ENCODE measurements at places on chromosomes 6 and 20. TPM values are rescaled to one million over a fixed set of nuclear protein-coding genes. Genes with fewer than 3 reads are reported as not detected.
A peak's percentile ranks its signal among the peaks of the same experiment; 100 is the strongest.

Gene PSORS1C2
- not detected for total RNA-seq

DNA sequence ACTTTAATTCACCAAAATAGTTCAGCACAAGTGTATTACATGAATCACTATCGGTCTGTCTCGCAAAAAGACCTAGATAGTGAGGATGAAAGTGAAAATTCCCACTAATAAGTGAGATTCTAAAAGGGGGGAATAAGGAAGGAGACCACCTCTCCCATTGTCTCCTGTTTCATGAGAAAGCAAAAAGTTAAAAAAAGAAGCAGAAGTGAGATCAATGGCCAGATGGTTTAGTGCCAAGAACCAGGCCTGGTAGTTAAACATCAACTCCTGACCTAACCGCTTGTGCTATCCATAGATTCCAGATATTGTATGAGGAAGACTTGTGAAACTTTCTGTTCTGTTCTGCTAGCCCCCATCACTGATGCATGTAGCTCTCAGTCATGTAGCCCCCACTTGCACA lies 293.0 kb downstream of the RNGTT start:
- no peak overlapping the region for H3K4me3 ChIP-seq
- H3K27ac ChIP-seq: no peak overlapping the region
- DNase-seq: no peak
- H3K27me3 ChIP-seq: no peaks in the 10 kb centered on the region

GRCh38 chr6:148492654-148493290 lies 150.1 kb downstream of the SASH1 start:
- no peak overlapping the region for H3K27ac ChIP-seq
- H3K27me3 ChIP-seq: no peaks in the 10 kb centered on the region
- H3K4me3 ChIP-seq: no peak overlapping the region
- peaks cover 5% of the 10 kb centered on the region for H3K4me1 ChIP-seq

Gene C20orf96
- total RNA-seq: 12.6 TPM

DNA sequence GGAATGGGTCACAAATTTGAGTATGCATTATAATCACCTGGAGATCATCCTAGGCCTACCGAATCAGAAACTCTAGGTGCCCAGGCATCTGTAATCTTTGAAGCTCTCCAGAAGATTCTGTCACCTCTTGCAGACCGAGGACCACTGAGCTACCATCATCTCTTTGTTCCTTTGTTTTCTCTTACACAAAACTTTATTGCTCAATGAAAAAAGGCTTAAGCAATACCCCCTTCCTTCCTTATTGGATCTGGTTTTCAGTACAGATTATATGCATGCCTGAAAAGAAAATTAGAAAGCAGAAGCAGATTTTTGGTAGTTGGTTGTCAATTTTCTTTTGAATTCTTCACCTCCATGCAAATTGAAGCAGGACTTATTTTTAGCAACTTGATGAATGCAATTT lies 31.3 kb downstream of the STX11 start:
- H3K4me1 ChIP-seq: no peaks in the 10 kb centered on the region
- H3K27ac ChIP-seq: no peak overlapping the region
- H3K4me3 ChIP-seq: no peak overlapping the region
- H3K36me3 ChIP-seq: no peaks in the 10 kb centered on the region
- DNase-seq: no peak

DNA sequence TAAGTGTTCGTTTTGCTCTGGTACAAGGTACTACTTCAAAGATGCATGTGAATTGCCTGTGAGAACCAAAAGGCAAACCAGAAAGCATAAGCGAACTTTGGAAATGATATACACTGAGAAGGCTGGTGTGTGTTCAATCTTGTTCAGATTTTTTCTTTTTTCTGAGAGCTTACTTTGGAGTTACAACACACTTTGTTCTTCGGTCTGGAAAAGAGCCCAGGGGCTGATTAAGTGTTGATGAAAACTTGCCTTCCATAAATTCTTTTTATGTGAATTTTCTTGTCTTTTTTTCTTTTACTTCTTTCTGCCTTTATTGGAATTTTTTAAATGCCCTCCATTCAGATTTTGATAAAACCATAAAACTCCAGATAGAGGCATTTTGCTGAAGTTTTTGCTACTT lies 395.1 kb upstream of the SASH1 start:
- H3K4me1 ChIP-seq: no peaks in the 10 kb centered on the region
- no peak overlapping the region for H3K4me3 ChIP-seq
- H3K27ac ChIP-seq: no peak overlapping the region
- H3K36me3 ChIP-seq: peaks cover 8% of the 10 kb centered on the region
- no peak for DNase-seq
- H3K27me3 ChIP-seq: peaks cover 9% of the 10 kb centered on the region

GRCh38 chr20:47487175-47487917 lies 14.3 kb upstream of the NCOA3 start:
- H3K27ac ChIP-seq: peak overlapping the region; percentile 90
- no peaks in the 10 kb centered on the region for H3K27me3 ChIP-seq
- H3K4me3 ChIP-seq: peak overlapping the region; percentile 35

Gene PTPRK
- total RNA-seq: 63.4 TPM

Gene REM1
- not detected for total RNA-seq

Gene ADTRP
- total RNA-seq: 1.4 TPM

Gene TPX2
- 45.0 TPM for total RNA-seq

DNA sequence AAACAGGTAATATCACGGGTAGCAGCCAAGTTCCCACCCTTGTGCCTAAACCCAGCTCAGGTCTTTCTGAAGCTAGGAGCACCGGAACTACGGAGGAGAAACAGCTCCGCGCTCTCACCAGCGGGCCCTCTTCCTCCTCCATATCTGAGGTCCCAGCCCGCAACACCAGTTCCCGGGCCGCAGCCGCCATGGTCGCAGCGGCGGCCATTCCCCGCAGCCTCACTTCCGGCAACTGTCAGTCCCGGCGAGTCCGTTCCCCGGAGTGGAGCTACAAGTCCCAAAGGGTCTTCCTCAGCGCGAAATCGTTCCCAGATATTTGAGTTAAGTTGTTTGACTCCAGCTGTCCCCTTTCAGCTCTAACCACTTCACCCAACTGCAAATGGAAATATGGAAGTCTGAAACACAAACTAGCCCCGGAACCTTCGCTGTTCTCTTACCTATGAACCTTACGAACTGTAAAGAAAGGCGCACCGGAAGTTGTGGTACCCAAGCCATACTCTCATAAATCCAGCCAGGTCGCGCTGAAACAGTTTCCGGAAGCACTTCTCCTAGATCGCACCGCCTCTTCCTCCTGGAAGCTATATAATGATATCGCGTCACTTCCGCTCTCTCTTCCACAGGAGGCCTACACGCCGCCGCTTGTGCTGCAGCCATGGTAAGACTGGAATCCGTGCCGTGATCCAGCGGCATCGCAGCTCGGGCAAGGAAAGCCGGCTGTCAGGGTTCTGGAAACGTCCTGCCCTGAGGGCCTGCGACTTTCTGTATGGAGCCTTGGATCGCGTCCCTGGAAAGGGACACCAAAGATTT lies at the start of the genes RPS18 and VPS52:
RPS18 (plus strand) TSS at position 608 of the 807 bp plus-strand sequence; CDS start at position 653, 45 bp downstream.
VPS52 (minus strand) TSS at position 409 of the 807 bp plus-strand sequence; CDS start at position 208, 201 bp downstream.
- H3K4me1 ChIP-seq: peaks cover 45% of the 10 kb centered on the region
- H3K27me3 ChIP-seq: no peaks in the 10 kb centered on the region
- peak within 1 kb of the TSS; percentile 100 for H3K27ac ChIP-seq
- H3K36me3 ChIP-seq: peaks cover 39% of the 10 kb centered on the region
- H3K4me3 ChIP-seq: peak within 1 kb of the TSS; percentile 98

GRCh38 chr6:49841424-49841823 lies 24.9 kb downstream of the CRISP1 start:
- H3K4me3 ChIP-seq: no peak overlapping the region
- H3K27ac ChIP-seq: no peak overlapping the region
- no peaks in the 10 kb centered on the region for H3K36me3 ChIP-seq
- no peaks in the 10 kb centered on the region for H3K27me3 ChIP-seq

DNA sequence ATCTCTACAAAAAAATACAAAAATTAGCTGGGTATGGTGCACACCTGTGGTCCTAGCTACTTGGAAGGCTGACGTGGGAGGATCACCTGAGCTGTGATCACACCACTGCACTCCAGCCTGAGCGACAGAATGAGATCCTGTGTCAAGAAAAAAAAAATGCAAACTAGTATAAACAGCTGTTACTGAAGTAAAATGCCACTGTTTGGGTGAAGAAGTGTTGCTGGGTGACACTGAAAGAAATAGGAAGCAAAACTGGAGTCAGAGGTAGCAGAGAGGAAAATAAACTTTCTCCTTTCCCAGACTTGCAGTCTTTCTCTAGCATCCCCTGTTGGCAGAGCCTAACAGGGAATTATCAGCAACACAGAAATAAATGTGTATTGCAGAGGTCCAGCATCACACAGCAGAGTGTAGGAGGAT lies 241.2 kb upstream of the PREP start:
- DNase-seq: no peak
- H3K27me3 ChIP-seq: peaks cover 21% of the 10 kb centered on the region
- H3K36me3 ChIP-seq: no peaks in the 10 kb centered on the region
- no peak overlapping the region for H3K4me3 ChIP-seq
- no peak overlapping the region for H3K27ac ChIP-seq

Gene MYLK2
- total RNA-seq: 0.21 TPM

GRCh38 chr6:113560908-113561307 lies 296.2 kb upstream of the MARCKS start:
- no peaks in the 10 kb centered on the region for H3K36me3 ChIP-seq
- H3K4me1 ChIP-seq: peaks cover 30% of the 10 kb centered on the region
- DNase-seq: no peak
- H3K27me3 ChIP-seq: peaks cover 7% of the 10 kb centered on the region

GRCh38 chr6:25027221-25027916 lies 91.6 kb upstream of the RIPOR2 start:
- no peaks in the 10 kb centered on the region for H3K27me3 ChIP-seq
- H3K4me3 ChIP-seq: no peak overlapping the region
- H3K36me3 ChIP-seq: no peaks in the 10 kb centered on the region
- peaks cover 18% of the 10 kb centered on the region for H3K4me1 ChIP-seq
- DNase-seq: no peak

DNA sequence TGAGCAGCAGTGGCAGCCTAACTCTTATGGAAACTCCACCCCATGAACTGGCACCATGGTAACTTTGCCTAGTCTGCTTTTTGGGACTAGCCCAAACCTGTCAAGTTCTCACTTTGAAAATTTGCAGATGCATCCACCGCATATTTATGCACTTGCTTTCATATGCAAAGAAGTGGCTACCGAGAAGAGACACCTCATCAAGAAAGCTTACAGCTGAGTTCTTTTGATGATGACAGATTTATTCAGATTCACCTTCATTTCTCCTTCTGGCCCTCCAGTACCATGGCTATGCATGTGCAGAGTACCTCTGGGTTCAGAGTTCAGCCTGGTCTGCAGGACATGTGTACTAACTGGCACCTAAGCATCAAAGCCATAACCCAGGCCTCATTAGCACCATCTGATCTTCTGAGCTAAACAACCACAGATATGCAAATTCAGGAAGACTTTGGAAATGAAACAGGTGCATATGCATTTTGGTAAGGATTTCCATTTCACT lies 154.3 kb upstream of the TENT5A start:
- H3K36me3 ChIP-seq: no peaks in the 10 kb centered on the region
- DNase-seq: no peak
- no peaks in the 10 kb centered on the region for H3K4me1 ChIP-seq
- no peak overlapping the region for H3K4me3 ChIP-seq
- H3K27ac ChIP-seq: no peak overlapping the region

GRCh38 chr20:38300438-38300837 lies 3.5 kb upstream of the BPI start:
- DNase-seq: no peak
- peaks cover 11% of the 10 kb centered on the region for H3K4me1 ChIP-seq
- no peak overlapping the region for H3K4me3 ChIP-seq
- no peaks in the 10 kb centered on the region for H3K36me3 ChIP-seq
- no peaks in the 10 kb centered on the region for H3K27me3 ChIP-seq

GRCh38 chr6:139126255-139126654 lies 8.6 kb upstream of the HECA start:
- H3K27me3 ChIP-seq: no peaks in the 10 kb centered on the region
- no peak overlapping the region for H3K4me3 ChIP-seq
- H3K36me3 ChIP-seq: no peaks in the 10 kb centered on the region

Gene MUC22
- total RNA-seq: 1.6 TPM

DNA sequence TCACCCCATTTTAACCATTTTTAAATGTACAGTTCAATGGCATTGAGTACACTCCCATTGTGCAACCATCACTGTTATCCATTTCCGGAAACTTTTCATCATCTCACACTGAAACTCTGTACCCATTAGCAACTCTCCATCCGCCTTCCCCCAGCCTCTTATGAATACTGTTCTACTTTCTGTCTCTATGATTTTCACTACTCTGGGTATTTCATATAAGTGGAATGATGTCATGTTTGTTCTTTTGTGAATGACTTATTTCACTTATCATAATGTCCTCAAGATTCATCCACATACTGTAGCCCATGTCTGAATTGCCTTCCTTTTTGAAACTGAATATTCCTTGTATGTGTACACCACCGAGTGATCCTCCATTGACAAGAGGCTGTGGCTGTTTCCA lies 92.9 kb upstream of the TOX2 start:
- H3K4me3 ChIP-seq: no peak overlapping the region
- H3K27ac ChIP-seq: no peak overlapping the region
- no peaks in the 10 kb centered on the region for H3K4me1 ChIP-seq
- H3K27me3 ChIP-seq: peaks cover 22% of the 10 kb centered on the region
- no peaks in the 10 kb centered on the region for H3K36me3 ChIP-seq
- DNase-seq: no peak

DNA sequence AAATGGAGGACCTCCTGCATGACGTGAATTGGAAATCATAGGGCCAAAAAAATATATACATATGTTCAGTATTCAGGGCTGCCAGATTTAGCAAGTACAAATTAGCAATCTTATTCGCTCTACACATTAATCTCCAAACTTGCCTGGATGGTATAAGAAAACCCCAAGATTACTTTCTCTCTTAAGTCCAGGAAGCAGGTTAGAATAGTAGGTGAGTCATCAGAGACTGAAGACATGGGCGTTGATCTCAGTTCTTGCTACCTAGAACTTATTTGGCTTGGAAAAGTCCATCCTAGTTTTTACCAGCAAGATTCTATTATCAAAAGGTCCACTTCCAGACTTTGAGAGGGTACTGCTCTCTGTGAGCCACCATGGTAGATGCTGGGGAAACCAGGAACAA lies 47.4 kb downstream of the GPR63 start:
- H3K36me3 ChIP-seq: no peaks in the 10 kb centered on the region
- no peak overlapping the region for H3K27ac ChIP-seq
- H3K4me1 ChIP-seq: no peaks in the 10 kb centered on the region
- DNase-seq: no peak
- no peaks in the 10 kb centered on the region for H3K27me3 ChIP-seq

Gene PNPLA1
- total RNA-seq: not detected

DNA sequence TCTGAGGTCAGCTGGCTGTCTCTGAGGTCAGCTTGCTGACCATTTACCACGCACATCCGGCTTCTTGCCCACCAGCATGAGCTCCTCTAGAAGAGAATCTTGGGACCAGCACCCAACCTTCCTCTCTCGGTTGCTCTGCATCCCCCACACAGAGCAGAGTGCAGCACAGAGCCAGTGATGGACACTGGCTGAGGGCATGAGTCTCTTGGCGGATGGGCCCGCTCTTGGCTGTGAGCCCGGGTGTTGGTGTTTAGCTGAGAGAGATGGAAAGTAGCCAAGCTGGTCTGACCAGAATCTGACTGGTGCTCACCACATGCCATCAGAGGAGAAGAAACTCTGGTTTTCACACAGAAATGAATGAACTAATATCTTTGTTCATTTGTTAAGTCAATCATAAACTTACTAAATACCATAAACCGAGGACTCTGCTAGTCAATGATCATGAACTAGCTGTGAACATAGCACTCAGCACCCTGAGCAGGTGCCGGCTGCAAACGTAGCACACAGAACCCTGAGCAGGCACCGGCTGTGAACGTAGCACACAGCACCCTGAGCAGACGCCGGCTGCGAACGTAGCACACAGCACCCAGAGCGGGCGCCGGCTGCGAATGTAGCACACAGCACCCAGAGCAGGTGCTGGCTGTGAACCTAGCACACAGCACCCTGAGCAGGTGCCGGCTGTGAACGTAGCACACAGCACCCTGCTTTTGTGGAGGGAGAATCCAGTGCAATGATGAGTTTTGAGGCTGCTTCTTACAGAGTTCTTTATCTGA lies 10.4 kb upstream of the THBS2 start:
- peak overlapping the region; percentile 58 for H3K27ac ChIP-seq
- peaks cover 4% of the 10 kb centered on the region for H3K4me1 ChIP-seq
- H3K4me3 ChIP-seq: no peak overlapping the region
- DNase-seq: no peak
- H3K27me3 ChIP-seq: peaks cover 4% of the 10 kb centered on the region
